NCI-H226 (cell line): ENCODE measurements at places on chromosomes 4 and X.

DNA sequence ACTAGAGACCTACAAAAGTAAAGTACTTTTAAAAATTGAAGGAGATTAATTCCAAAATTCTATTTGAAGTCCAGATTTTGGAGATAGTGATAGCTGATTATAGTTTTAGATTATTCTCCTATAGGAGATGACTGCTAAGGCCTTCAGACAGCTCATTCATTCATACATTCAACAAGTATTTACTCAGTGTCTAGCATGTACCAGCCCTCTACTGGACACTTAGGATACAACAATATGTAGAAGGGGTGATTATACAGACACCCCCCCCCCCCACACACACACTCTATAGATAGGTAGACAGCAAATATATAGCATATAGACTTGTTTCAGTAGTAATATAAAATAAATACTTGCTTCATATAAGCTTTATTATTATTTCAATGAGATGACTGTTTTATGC, 60.4 kb upstream of the TAF9B start:
- DNase-seq = peak; percentile 9

GRCh38 chr4:14829795-14830194, 172.5 kb upstream of the CPEB2 start:
- no peak for DNase-seq

DNA sequence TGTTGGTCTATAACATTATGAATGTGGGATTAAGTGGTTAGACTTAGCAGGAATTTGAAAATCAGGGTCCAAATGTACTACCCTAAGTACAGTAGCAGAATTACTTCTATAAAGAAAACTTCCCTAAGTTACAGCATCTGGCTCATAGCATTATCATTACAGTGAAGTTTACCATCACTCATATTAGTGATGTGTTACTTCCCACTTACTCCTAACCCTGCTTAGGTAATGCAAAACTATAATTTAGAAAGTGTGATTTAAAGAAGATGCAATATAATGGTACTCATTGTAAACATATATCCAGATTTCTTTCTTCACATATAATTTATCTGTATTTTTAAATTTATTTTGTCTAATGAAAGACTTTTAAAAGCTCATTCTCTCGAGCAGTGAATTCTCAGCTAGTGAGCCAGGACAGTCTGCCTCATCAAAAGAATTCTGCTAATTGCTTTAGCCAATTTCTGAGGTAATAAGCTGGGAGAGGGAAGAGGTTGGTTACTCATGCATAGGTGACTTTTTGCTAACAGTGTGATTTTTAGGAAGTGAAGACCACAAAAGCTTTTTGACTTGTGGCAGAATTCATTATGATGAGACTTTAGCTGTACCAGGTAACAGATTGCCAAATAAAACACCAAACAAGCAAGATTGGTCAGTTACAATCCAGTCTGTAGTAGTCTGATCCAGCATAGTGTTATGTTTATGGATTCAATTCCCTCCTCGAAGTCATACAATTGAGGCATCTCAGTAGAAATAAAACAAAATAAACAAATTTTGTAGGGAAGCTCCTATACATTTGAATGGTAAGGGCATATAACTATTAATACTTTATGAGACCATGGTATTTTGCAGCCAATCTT, 21.0 kb downstream of the PLS3 start:
- DNase-seq = no peak

- no peak for DNase-seq
Observed at GRCh38 chr4:57068237-57068981, 41.8 kb downstream of the IGFBP7 start.

DNA sequence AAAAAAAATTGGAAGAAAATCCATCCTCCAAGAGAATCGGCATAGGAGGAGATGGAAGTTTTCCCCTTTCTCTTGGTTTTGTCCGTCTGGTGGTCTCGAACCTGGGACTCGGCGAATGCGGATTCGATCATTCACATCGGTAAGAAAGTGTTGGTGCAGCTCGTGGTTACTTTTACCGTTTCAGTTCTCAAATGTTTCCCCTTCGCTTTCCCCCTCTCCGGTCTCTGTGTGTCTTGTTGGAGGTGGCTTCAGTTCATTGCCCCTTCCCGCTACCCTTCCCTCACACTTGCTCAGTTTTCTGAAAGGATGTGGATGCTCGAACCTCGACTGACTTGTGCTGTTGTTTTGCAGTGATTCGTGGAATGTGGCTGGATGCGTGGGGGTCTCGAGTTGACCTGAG, 840 bp downstream of the GRID2 start:
- DNase-seq = no peak
